ENCODE measurements at places on chromosomes 3 and 15.

DNA sequence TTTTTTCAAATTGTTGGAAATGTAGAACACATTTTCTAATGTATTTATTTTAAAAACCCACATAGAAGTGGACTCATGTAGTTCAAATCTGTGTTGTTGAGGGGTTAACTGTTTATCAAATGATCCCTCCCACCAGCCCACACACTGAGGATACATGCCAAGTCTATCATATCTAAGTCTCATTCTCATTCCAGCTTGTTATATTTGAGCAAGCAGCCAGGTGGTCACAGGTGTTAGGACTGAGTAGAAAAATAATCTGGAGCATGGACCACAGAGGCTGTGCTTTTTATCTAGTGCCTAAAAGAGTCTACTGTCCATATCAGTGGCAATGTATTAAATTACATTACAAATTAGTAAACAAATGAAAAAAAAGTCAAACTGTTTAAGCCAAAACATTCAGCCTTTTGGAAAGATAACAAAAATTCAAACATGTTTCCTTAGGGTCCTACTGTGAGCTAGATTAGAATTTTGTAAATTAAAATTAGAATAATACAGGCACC lies 20.7 kb upstream of the SPESP1 start:
- DNase-seq = no peak

DNA sequence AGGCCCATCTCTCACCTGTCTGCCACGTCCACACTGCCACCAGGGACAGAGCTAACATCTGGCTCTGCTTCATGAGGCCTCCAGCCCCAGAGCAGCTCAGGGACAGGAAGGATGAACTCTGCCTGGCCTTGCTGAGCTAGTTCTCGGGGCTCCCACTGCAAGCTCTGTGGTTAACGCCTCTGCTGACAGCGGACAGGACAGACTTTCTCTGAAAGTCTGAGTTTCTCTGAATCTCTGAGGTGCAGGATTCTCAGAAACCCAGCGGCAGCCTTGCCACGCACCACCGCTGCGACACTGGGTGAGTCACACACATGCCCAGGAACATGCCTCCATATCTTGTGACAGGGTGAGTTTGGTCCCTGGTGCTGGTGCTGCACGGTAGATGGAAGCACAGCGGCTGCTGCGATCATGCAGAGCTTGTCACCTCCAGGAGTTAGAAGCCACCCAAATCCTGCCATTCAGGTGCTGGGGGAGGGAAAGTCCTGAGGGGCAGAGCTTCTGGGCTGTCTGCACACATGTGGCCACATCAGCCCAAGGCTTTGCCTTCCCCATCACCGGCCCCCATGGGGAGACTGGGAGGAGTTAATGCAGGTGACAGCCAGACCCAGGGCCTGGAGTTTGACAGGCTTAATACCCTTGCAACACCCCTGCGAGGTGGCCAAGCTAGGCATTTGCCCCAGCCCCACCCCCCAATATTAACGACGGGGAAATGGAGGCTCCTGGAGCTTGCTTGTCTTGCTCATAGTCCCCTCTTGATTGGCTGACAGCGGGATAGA lies 267.0 kb downstream of the PLCL2 start:
- peak; percentile 82 for DNase-seq

- DNase-seq = no peak
These were observed 62.5 kb downstream of the ALCAM start for GRCh38 chr3:105429034-105429762.

GRCh38 chr3:58994746-58995330 lies 55.0 kb downstream of the CFAP20DC start:
- no peak for DNase-seq

DNA sequence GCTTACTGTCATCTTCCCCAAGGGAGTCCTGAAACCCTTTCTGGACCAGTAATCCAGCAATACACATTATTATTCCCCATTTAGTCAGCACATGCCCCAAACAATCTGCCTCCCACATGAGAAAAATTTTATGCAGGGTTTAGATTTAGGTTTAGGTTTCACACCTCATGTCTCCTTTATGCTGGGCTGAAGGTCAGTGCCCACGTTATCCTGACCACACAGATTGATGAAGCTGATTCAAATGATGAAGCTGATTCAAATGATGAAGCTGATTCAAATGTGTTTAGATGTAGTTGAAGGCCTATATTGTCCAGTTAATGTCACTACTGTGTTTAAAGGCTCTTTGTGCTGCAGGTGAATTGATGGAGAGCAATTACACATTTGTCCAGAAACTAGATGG lies 18.1 kb upstream of the ZBED2 start:
- DNase-seq = no peak

DNA sequence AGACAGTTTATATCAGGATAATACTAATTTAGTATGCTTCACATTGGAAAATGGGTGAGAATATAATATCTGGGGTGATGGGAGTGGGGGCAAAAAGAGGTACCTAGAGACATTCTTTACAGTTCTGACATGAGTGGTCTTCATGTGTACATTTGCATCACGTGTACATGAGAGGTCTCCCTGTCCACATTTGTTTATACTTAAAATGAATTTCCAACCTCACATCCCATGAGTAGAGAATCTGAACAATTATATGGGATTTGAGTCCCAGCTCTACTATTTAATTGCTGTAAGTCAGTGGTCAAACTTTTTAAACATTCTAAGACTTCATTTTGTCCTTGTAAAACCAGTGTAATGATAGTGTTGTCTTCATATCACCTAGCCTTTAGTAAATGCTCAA lies 408.4 kb downstream of the NAALADL2 start:
- DNase-seq = no peak

GRCh38 chr15:87954793-87955192 lies 301.7 kb downstream of the NTRK3 start:
- DNase-seq = no peak

DNA sequence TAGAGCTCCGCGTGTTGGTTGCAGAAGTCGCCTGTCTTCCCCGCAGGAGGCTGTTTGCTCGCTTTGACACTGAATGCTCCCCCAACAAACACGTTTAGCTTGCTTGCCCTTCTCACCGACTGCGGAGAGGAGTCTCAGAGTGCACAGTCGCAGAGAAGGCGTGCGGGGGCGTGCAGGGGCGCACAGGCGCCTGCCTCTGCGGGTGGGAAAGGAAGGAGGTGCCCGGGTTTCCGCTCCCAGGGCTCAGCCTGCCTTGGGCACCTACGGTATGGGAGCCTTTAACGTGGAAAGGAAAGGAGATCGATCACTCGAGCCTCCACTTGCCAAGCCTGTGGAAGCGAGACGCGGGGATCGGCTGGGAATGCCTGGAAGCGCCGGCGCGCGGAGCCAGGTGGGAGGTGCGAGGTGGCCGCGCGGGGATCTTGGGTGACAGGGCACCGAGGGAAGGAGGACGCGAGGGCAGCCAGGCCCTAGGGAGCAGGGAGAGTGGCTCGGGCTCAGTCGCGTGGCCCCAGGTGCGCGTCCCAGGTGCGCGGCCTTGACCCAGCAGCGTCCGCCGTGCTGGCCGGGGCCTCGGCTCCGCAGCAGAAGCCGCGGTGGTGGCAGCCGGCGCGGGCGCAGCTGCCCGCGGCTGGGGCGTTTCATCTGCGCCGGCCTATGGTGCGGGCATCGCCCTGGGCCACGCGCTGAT lies at the start of gene FAN1:
Gene FAN1 (plus strand): TSS at position 419 of the 691 bp plus-strand sequence. CDS start 749 bp downstream, outside the sequence.
- DNase-seq = peak; percentile 79

- no peak for DNase-seq
These were observed 7.2 kb downstream of the LRIG1 start for GRCh38 chr3:66493458-66494099.

GRCh38 chr15:63373330-63373729 lies 8.3 kb downstream of the CA12 start:
- DNase-seq = no peak

GRCh38 chr3:76965122-76965725 lies 74.7 kb upstream of the ROBO2 start:
- DNase-seq = no peak

GRCh38 chr3:119912220-119912619 lies 130.3 kb downstream of the NR1I2 start:
- no peak for DNase-seq

GRCh38 chr15:42080919-42081830 lies 13.2 kb downstream of the PLA2G4D start:
- no peak for DNase-seq

- no peak for DNase-seq
These were observed 85.8 kb upstream of the RBMS3 start for GRCh38 chr3:29195056-29195455.

DNA sequence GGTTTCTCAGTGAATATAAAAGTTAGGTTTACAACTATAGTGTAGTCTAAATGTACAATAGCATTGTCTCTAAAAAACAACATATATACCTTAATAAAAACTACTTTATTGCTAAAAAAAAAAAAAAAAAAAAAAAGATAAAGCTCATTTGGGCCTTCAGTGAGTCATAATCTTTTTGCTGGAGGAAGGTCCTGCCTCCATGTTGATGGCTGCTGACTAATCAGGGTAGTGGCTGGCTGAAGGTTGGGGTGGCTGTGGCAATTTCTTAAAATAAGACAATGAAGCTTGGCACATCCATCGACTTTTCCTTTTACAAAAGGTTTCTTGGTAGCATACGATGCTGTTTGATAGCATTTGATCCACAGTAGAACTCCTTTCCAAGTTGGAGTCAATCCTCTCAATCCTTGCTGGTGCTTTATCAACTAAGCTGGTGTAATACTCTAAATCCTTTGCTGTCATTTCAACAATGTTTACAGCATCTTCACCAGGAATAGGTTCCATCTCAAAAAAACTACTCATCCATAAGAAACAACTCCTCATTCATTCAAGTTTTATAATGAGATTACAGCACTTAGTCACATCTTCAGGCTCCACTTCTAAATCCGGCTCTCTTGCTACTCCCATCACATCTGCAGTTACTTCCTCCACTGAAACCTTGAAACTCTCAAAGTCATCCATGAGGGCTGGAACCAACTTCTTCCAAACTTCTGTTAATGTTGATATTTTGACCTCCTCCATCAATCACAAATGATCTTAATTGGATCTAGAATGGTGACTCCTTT lies 13.3 kb downstream of the ZNF280D start:
- no peak for DNase-seq

DNA sequence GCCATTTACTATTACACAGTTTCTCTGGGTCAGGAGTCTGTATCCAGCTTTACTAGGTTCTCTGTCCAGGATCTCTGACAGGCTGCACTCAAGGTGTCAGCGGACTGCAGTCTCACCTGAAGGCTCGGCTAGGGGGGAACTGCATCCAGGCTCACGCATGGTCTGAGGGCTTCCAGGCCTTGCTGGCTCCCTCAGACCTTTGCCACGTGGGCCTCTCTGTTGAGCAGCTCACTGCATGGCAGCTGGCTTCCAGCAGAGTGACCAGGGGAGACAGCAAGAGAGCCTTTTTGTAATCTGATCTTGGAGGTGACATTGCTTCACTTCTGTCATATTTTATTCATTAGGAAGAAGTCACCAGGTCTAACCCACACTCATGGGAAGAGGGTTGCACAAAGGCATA lies 152.3 kb downstream of the CACNA2D3 start:
- no peak for DNase-seq

GRCh38 chr3:178200316-178200715 lies 335.9 kb upstream of the KCNMB2 start:
- DNase-seq = no peak

DNA sequence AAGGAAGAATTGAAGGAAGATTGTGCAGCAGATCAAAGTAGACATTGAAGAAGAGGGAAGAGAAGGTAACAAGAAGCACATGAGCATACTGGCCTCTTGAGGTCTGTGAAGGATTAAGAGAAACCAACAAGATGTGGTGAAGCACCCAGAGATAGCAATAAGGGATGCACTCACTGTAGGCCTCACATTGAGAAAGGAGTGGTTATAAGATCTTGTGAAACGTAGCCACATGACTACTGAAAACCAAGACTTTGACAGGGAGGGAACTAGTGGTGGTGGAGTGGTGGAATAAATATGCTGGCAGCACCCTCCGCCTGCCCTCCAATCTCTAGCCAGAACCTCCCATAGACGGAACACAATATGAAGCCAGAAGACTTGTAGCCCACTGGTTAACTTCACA lies 651.2 kb downstream of the DIPK2A start:
- DNase-seq = no peak

- DNase-seq = no peak
These were observed 16.9 kb upstream of the SCAMP5 start for GRCh38 chr15:74978503-74978902.

- DNase-seq = no peak
These were observed 13.8 kb downstream of the RPL39L start for GRCh38 chr3:187125319-187126031.

- DNase-seq = no peak
These were observed 115.2 kb downstream of the CD47 start for GRCh38 chr3:107975529-107976201.

DNA sequence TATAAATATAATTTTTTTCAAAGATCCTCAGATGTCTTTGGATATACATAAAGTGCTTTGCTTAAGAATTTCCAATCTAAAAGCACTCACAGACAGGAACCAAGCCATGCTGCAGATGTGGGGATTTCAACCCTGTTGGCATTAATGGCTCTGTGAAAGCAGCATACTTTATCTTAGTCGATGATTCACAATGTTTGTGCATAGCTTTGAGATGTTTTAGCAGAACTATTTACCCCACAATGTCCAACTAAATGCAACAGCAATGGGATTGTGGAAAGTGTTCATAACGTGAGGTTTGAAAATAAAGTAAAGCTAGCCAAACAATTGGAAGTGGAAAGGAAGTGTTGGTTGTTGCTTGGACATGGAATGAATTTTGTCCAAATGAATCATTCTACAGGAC lies 371.4 kb downstream of the SOX2 start:
- DNase-seq = no peak

GRCh38 chr3:149701977-149702350 lies 44.1 kb upstream of the WWTR1 start:
- no peak for DNase-seq

GRCh38 chr3:112579697-112580096 lies 17.9 kb downstream of the SLC35A5 start:
- DNase-seq = no peak

DNA sequence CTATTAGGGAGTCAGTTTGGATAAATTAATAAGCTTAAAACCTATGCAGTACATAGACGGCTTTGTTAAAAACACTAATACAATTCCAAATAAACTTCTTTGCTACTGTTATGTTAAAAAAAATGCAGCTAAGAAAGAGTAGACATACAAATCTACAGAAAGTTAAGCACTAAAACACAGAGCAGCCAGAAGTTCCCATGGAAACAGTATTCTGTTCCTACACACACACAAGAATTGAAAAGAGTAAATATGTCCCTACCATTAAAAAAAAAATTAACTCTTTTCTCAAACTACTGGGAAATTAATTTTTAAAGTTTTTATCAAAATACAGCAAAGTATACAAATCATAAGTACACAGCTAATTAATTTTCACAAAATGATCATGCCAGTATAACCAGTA lies 71.6 kb downstream of the CLASP2 start:
- DNase-seq = no peak

DNA sequence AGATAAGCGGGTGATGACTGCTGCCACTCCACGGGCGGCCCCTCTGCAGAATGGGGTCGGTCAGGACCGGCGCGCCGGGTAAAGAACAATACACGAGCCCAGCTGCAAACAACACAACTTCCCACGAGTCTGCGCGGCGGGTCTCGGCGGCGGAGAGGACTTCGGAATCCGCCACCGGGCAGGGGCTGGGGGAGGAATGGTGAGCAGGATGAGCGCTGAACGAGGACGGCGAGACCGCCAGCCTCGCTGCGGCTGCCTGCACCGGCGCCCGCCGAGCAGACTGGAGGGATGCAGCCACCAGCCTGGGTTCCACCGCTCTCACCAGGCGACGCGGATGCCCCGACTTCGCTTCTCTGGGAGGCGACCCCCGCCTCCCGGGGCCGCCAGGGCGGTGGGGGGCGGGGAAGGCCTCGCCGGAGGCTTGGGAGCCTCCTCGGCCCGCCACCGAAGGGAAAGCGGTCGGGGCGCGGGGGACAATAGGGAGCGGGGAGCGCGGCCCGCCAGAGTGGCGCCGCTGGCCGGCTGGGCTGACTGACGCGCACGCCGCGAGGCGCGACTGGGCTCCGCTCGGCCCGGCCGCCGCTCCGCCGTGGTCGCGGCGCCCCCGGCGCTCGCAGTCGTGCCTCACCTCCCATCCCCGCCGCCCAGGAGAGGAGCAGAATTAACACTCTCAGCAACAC lies 515 bp downstream of the ADAM10 start:
- DNase-seq = peak; percentile 14

Data from activated CD4-positive, alpha-beta T cell treated with anti-CD3 and anti-CD28 coated beads, Interleukin-2, amount 50 U/mL, for 24 hours (primary cell).